ENCODE measurements at places on chromosomes 6 and 20.

DNA sequence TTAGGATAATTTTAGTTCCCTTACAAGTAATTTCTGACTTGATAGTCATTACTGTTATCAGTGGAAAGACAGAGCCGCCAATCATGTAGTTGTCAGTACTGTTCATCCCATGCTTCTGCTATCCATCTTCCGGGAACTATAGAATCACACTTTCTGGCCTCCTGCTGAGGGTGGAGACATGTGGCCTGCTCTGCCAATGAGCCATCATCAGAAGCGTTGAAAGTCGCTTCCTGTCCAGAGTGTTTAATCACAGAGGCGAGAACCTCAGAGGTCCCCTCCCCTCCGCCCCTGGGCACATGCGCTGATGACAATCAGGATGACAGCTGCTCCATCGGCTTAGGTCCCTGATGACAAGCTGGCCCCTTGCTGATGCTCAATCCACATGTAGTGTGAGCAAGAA, 3.0 kb downstream of the DDO start:
- no peak for DNase-seq

- DNase-seq, result no peak
Observed at GRCh38 chr20:33062105-33062824, 8.6 kb downstream of the BPIFB3 start.

DNA sequence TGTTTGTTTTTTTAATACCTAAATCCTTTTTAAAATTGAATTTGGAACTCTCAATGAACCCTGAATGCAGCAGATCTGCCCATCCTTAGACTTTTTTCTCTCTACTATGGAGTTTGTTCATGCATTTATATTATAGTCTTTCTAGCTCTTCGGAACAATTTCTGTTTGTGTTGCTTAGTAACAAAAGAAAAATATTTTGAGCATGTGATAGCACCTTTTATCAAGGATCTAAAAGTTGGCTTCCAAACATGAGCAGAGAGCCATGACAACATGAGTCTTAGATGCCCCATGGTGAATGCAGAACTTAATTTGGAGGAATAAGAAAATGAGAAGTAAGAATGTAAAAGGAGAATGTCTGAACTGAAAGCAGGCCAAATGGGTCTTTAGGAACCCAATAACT, 133.7 kb downstream of the EDN1 start:
- no peak for DNase-seq

GRCh38 chr6:163814494-163815364, 400.2 kb downstream of the QKI start:
- DNase-seq, result peak; percentile 87

- DNase-seq, result peak; percentile 17
Observed at GRCh38 chr6:71476371-71476770, 187.8 kb downstream of the OGFRL1 start.

DNA sequence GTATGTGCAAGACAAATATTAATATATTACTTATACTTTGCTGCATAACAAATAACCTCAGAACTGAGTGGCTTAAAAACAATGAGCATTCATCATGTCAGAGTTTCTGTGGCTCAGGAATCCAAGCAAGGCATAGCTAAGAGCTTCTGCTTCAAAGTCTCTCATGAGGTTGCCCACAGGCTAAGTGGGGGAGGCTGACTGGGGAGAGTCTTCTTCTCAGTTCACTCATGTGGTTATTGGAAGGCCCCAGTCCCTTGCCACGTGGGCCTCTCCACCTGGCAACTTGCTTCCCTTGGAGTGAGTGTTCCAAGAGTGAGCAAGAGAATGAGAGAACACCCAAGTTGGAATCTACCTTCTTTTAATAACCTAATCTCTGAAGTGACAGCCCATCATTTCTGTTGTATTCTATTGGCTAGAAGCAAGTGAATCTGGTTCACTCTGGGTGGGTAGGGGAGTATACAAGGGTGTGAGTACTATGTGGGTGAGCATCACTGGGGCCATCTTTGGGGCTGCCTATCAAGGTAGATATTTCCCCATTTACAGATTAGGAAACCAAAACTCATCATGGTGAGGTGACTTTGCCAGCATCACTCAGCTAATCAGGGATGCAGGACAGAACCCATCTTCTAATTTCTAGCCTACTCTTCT, 36.0 kb downstream of the DNAH8 start:
- no peak for DNase-seq

GRCh38 chr6:110595112-110595511, 118.7 kb upstream of the SLC22A16 start:
- DNase-seq, result no peak

DNA sequence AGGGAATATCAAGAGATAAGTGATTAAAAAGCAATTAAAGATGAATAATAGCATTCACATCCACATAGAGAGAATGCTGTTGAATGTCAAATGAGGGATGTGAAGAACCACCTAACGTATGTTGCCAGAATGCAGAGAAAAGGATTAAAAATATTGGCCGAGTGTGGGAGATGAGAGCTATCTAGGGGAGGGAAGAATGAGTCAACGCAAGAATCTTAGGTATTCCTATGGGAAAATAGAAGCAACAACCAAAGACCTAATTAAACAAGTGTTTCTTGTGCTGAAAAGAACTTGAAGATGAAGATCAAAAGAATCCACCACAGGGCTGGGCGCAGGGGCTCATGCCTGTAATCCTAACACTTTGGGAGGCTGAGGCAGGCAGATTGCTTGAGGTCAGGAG, 12.2 kb upstream of the RSPH3 start:
- DNase-seq, result peak; percentile 9

- DNase-seq, result no peak
Observed at GRCh38 chr6:109296971-109297372, 85.3 kb downstream of the CD164 start.

DNA sequence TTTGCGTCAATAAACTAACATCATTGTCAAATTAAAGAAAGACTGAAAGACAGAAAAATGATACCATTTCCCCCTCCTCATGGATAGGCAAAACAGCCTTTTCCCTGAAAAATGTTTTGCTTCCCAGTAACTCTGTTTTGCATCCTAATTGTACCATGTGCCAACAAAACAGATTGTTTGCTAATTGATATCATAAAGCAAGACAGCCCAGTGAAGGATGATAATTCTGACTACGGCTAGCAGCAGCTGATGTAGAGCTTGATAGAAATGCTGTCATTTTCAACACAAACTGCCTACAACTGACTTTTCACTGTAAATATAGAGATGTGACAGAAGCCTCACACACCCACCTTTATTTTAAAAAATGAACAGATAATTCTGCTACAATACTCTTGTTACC, 1061.6 kb downstream of the HACE1 start:
- DNase-seq, result no peak

DNA sequence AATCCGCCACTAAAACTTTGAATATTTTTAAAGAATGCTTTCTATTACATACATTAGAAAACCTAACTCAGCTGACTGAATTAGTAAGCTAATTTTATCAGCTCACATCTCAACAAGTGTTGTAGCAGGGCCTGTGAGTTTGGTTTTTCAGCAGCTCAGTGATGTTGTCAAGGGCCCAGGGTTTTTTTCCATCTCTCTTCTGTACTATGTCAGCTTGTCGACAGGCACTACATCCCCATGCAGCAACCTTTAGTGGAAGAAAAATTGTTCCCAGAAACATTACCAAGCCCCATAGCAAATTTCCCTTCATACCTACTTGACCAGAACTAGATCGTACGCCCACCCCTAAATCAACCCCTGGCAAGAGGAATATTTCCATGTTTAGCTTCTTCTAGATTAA, 170.3 kb upstream of the TNFAIP3 start:
- DNase-seq, result no peak

GRCh38 chr6:168404560-168404959, 36.4 kb upstream of the SMOC2 start:
- no peak for DNase-seq

GRCh38 chr6:166240889-166241288, 67.3 kb downstream of the PRR18 start:
- no peak for DNase-seq

GRCh38 chr20:25237610-25238318, 10.1 kb upstream of the PYGB start:
- DNase-seq, result peak; percentile 99

DNA sequence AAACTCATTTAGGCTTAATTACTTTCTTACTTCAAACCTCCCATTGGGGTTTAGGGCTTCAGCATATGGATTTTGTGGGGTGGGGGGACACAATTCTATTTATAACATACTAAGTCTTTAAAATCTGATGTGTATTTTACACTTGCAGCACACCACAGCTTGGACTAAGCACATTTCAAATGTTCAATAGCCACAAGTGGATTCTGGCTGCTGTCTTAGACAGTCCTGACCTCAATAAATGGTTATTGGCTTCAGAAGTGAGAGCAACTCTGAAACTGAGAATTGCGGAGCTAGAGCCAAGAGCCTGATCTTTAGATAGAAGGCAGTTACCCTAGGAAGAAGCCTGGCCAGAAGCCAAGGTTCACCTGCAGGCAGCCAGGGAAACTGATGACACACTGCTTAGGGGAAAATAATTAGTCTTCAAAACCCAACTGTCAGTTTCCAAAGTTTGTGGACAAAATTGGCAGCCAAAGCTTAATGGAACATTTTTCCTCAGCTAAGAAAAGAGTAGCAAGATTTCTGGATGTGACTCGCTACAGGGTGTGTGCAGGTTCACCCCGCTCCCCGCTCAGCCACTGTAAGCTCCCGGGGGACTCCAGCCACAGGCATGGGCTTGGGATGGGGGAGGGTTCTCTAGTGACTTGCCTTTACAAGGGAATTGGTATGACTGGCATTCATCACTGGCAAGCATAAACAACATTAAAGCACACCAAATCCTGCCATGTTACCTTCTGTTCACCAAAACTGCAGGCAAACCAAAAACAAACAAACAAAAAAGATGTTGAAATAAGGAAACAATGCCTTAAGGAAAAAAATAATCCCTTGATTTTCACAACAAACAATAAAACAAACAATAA, 219.8 kb downstream of the TFAP2A start:
- no peak for DNase-seq

GRCh38 chr6:12637960-12638641, 78.5 kb upstream of the PHACTR1 start:
- peak; percentile 88 for DNase-seq

DNA sequence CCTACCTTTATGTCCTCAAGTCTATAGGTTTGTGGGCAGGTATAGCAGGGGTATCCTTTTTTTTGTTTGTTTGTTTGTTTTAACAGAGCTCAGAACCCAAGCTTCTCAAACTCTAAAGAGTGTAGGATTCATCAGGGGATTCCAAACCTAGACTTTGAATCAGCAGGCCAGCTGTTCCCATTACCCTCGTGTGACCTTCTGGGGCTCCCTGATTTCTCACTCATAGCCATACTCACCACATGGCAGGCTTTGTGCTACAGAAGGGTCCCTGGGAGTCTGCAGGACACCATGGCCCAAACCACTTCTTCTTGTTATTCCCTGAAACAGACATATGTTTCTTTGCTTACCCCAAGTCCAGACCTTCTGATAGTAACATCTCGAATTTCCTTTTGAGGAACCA, 350.8 kb upstream of the TSHZ2 start:
- DNase-seq, result no peak

- peak; percentile 23 for DNase-seq
Observed at GRCh38 chr6:35055891-35056290, 85.2 kb downstream of the TCP11 start.

GRCh38 chr6:160349814-160350350, 1.7 kb downstream of the SLC22A3 start:
- DNase-seq, result no peak

DNA sequence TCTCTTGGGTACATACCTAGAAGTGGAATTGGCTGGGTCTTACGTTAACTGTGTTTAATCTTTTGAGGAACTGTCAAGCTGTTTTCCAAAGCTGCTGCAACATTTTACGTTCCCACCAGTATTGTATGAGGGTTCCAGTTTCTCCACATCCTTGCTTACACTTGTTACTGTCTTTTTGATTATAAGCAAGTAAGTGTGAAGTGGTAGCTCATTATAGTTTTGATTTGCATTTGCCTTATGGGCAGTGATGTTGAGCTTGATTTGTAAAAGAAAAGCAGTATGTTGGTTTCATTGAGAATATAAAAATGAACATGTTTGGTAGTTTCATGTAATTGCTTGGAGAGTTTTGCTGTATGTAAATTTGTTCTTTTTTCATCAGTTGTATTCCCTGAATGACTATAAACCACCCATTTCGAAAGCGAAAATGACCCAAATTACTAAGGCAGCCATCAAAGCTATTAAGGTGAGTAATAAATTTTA, 40.4 kb downstream of the SCAF8 start:
- no peak for DNase-seq

DNA sequence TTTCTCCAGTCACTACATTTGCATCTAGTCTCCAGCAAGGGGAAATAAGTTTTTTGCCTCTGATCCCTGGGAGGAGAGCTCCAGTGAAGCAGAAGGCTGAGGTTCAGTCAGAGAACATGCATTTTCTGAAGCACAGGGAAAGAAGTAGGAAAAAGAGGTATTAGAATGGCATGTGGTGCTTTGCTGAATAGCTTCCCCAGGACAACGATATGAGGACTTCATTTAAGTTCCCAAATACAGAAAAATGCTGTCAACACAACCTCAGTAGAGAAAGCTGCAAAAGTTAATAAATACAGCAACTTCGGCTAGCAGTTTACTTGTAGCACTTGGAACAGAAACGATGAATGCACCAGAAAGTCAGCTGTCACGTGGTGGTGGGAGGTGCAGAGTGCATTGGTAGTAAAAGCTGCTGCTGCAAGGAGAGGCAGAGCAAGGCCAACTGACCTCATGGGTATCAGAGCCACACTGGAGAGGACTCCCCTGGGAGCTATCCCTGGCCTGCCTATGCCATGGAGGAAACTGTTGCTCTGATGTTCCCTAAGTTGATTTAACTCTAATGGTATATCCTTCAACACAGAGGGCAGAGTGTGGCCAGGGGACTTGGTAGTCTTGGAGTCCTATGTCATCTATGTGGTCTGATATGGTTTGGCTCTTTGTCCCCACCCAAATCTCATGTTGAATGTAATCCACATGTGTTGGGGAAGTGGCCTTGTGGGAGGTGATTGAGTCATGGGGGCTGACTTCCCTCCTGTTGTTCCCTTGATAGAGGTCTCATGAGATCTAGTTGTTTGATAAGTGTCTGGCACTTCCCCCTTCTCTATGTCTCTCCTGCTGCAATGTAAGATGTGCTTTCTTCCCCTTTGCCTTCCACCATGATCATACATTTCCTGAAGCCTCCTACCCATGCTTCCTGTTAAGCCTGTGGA, 85.9 kb downstream of the ADTRP start:
- DNase-seq, result no peak

DNA sequence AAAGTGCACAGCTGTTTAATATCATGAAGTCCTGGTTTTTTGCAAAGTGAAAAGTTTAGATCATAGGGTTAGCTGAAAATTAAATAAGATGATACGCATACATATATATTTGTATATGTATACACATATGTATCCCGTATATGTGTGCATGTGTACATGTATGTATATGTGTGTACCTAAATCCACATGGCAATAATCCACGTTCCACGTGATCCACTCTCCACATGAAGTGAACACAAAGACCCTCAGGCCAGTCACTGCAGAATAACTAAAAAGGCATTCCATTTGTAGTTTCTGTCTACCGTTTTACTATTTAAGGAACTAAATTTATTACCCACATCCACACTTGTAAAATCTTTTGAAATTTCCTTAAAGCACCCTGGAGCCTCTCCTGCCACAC, 294.9 kb downstream of the FOXA2 start:
- DNase-seq, result no peak
